ENCODE measurements at places on chromosomes 6 and 20.

GRCh38 chr20:54056762-54057639 lies 13.4 kb downstream of the BCAS1 start:
- no peak for DNase-seq

- DNase-seq: no peak
Observed at GRCh38 chr20:45822857-45823256, 4.3 kb downstream of the TNNC2 start.

DNA sequence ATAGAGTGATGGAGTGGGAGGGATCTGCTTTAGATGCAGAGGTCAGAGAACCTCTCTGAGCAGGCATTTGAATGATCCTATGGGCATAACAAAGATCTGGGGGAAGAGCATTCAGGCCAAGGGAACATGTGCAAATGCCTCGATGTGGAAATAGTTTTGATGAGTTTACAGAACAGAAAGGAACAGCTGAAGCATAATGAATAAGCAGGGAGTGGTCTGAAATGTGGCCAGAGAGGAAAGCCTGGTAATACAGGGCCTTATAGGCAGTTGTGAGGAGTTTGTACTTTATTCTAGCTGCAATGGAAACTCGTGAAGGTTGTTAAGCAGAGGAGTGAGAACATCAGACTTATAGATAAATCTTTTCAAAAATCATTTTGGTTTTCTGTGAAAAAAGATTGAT lies 33.0 kb upstream of the ME1 start:
- DNase-seq: no peak

DNA sequence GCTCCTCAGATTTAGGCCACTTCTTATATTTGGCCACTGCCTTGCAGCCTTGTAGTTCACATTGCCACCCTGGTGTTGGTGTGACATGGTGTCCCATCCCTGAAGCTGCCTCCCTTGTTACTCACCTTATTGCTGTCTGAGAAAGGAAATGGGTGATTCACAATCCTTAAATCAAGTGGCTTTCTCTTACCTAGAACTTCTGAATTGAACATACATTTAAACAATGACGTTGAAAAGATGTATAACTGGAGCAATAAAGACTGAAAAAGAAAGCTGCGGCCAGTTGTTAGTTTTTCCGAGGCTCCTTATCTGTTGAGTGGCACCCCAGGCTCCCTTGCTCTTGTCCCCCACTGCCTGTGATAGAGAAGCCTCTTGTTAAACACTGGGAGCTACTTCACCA lies 28.8 kb upstream of the GNRH2 start:
- DNase-seq: no peak

- DNase-seq: no peak
Observed at GRCh38 chr6:28675600-28675999, 149.9 kb downstream of the GPX5 start.

DNA sequence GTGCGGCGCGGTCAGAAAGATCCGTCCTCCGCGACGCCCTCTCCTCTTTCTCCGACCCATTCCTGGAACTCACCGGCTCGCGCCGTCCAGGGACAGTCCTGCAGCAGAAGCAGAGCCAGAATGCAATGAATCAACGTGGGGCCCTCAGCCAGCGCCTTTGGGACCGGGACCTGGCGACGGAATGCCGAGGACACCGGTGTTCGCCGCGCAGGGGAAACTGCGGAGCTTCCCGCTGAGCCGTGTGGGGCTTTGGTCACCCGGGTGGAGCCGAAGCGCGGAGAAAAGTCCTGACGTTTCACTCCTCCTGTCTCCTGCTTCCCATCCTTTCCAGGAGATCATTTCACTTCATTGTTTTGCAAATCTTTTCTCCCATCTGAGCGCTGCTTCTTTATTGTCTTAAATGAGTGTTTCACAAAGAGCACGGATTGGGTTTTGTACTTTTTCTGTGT lies 26.5 kb downstream of the ULBP1 start:
- no peak for DNase-seq

DNA sequence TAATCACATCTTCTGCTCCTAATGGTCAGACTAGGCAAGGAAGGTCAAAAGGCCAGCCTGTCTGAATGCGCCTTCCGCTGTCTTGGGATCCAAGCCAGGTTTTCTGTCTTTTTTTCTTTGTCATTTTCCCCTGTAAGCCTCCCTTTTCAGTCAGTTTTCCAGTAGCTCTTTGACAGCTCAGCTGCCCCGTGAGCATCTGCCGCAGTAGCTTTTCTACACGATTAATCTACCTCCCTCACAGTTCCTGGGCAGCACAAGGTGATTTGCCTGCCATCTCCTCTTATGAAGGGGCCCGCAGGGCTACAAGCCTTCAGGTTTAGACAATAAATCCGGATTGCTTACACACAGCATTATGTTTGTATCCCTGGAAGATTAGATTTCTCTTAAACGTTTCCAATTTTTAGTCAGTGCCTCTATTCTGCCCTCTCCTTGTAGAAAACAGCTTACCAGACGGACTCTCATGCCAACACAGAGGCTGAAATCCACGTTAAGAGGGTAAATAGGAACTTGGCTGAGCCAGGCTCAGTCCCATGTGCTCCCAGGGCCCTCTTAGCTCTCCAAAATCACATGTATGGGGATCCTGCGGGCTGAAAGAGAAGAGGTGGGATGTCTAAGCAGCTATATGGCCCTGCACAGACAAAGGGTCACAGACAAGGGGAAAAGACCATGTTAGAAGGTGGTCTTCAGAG lies 77.2 kb downstream of the LY86 start:
- DNase-seq: no peak

DNA sequence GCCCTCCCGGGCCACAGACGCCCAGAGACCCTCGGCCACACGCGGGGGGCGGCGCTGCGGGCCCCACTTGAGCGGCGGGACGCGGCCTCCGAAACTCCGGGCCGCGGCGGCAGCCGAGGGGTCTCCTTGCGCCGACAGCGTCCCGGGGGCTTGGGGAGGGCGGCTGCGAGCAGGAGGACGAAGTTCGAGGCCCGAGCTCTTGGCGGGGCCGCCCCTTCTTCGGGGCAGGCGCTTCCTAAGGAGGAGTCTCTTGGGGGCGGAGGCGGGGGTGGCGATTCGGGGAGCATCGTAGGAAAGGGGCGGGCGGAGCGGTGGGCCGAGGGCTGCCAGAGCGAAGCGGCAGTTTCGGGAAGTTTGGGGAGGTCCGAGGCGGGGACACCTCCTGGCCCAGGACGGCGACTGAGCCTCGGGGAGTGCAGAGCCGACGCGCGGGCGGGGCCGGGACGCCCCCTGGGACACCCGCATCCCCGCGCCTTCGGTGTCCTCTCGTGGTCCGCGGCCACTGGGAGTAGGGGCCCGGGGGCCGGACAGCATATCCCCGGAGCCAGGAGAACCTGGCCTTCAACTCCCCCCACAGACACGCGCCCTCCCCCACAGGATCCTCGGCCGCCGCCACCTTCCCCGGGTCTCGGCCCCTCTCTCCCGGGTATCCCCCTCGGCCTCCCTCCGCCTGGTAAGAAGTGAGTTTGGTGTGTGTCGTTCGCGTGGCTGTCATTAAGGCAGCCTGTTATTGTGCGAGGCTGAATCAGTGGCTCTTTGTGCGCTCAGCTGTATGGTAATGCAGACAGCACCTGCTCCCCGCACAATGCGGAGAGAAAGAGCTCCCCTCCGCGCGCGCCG lies 613 bp upstream of the DLL1 start:
- no peak for DNase-seq

DNA sequence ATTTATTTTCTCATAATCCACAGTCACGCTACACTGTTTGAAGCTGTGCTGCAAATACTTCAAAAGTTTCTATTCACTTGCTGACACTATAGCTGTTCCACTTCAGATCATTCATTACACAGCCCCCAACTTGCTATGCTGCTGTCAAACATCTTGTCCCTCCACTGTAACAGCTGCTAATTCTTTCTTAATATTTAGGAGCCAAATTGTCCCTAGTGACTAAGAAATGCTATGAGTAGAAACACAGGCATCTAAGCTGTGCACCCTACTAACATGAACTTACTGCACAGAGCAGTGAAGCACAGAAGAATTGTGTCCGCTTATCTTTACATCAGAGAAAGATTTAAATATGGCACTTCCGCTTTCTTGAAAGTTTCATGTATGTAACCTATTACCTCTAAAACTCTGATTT lies 91.3 kb downstream of the PDE10A start:
- no peak for DNase-seq

- DNase-seq: no peak
Observed at GRCh38 chr6:37492236-37492972, 7.3 kb downstream of the CCDC167 start.

DNA sequence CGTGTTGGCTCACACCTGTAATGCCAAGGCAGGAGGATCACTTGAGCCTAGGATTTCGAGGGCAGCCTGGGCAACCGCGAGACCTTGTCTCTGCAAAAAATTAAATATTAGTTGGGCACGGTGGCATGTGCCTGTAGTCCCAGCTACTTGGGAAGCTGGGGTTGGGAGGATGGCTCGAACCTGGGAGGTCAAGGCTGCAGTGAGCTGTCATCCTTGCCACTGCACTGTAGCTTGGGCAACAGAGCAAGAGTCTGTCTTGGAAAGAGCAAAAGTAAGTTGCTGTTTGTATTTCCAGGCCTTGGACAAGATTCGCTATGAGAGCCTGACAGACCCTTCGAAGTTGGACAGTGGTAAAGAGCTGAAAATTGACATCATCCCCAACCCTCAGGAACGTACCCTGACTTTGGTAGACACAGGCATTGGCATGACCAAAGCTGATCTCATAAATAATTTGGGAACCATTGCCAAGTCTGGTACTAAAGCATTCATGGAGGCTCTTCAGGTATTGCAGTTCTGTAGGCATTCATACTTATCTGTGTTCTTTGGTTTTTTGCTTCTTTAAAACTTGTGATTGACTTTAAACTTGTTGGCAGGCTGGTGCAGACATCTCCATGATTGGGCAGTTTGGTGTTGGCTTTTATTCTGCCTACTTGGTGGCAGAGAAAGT lies 2.3 kb downstream of the HSP90AB1 start:
- no peak for DNase-seq

GRCh38 chr20:25281541-25281991 lies 33.7 kb downstream of the PYGB start:
- no peak for DNase-seq

- no peak for DNase-seq
Observed at GRCh38 chr6:144782634-144783033, 497.5 kb downstream of the UTRN start.

DNA sequence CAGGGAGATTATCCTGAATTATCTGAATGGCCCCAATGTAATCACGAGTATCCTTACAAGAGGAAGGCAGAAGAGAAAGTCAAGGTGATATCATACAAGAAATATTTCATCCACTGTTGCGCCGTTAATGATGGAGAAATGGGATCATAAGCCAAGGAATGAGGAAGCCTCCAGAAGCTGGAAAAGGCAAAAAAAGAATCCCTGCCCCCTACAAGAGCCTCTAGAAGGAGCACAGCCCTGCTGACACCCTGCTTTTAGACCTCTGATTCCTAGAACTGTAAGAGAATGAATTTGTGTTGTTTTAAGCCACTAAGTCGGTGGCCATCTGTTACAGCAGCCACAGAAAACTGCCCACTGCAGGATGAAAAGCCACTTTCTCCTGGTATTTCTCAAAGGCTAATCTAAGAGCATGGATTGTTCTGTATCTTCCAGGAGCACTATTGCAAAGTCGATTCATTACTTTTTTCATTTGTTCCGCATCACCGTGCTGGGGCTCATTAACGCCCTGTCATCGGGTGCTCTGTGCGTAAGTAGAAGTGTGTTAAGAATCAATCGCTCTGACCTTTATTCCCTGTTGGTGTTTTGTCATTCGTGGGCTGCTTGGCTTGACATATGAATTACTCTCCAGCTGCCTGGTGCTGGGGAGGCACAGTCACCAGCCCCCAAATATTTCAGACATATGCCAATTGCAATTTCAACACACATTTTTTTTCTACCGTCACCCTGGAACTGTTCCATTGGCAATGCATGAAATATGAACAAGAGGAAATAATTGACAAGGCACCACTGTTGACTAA lies 117.0 kb downstream of the PCSK2 start:
- DNase-seq: no peak

- DNase-seq: no peak
Observed at GRCh38 chr6:95318137-95318536, 259.2 kb upstream of the MANEA start.

Measured in effector memory CD4-positive, alpha-beta T cell (primary cell).